ENCODE measurements at places on chromosomes 4 and X.

- DNase-seq = no peak
These were observed 220.3 kb downstream of the OR13H1 start for GRCh38 chrX:131764216-131764615.

DNA sequence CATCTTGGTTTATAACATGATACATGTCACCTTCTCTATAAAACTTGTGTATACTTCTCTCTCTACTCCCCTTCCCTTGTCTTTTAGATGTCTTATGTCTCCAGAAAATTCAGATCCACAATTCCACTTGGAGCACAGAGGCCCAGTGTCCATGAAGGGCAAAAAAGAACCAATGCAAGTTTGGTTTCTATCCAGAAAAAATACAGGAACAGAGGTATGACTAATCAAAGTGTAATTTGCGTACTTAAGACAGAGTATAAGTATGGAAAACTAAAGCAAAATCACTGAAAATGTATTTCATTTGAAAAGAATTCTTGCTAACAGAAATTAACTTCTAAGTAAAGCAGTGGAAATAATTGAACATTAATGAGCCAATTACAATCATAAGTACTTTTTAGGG is 46.2 kb downstream of the GUCY1B1 start:
- no peak for DNase-seq

DNA sequence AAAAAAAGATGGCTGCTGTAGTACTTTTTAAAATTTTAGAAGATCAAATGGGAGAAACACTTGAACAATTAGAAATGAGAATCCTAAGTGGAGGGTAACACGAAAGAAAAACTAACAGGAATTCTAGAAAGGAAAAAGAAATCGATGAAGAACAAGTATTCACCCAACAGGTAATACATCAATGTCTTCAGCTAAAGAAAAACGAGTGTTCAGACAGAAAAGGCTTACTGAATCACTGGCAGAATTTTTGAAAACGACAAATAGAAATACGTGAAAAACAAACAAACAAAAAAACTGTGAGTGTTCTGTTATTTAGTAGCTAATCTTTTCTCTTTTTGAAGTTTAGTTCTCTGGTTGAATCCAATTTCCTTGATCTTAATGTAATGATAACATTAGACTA is 1.8 kb downstream of the MAD2L1 start:
- no peak for DNase-seq

GRCh38 chrX:105269386-105269785 is 48.9 kb upstream of the TEX13A start:
- DNase-seq = no peak

DNA sequence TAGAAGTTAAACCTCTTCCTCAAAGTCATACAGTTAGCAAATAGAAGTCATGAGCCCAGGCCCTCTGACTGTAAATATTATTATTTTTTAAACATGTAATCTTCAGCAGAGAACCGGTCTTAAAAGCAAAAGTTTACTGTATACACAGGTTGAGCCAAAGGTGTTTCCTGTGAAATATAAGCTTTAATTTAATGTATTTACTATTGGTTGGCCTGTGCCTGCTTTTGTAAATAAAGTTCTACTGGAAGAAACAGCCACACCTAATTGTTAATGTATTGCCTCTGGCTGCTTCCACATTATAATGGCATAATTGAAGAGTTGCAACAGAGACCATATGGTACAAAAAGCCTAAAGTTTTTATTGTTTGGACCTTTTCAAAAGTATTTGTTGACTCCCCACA is 61.0 kb upstream of the PRDM8 start:
- no peak for DNase-seq

DNA sequence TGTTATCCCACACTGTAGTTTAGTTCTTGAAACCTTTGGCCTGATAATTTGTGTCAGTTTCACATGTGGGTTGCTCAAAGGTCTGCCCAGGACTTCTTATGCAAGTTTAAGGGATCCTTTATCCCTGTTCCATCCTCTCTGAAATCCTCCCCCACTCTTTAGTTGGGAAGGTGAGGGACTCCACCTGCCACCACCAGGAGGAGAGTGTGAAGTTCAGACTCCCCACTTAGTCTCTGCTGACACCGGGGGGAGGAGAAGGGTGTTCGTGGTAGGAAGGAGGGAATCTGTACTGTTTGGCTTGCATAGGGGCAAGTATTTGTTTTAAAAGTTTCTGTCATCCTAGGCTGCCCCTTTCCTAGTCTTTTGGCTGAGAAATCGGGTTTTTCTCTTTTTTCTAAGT is 211.8 kb downstream of the PPP4R3C start:
- DNase-seq = no peak

DNA sequence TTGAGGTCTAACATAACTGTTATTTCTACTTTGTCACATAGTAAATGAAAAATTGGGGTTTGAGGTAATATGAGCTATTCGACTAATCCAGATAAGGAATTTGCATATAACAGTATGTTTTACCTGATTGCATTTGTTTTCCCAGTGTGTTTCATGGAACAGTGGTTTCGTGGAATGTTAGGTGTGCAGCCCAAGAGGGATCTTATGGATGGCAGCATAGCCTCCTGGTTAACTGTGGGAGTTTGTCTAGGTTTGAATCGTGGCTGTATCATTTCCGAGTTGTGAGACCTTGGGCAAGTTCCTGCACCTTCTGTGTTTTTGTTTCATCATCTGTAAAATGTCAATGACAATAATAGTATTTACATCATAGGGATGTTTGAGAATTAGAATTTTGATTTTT is 7.9 kb downstream of the BMPR1B start:
- no peak for DNase-seq

GRCh38 chr4:174554231-174554728 is 32.0 kb upstream of the HPGD start:
- DNase-seq = no peak

DNA sequence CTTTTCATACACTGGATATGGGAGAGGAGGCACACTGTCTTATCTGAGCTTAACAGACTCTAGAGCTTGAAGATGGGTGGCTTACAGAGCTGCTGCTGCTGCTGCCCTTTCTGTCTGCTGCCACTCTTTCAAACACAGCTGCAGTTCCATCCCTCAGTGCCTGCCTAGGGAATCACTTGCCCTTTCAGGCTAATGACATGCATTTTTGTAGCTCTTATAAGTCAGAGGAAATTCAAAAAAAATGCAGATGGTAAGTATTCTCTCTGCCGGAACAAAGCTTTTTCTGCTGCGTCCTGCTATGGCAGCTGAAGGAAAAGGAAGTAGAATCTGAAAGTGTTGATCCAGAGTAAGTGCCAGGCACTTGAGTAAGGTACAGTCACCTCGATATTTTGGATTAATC is 460.4 kb upstream of the DIAPH2 start:
- no peak for DNase-seq

GRCh38 chr4:106629268-106629625 is 260.7 kb upstream of the GIMD1 start:
- DNase-seq = no peak

GRCh38 chrX:13716905-13717304 is 17.5 kb downstream of the TRAPPC2 start:
- no peak for DNase-seq

GRCh38 chr4:79178760-79179159 is 147.1 kb downstream of the NAA11 start:
- DNase-seq = no peak

GRCh38 chr4:132642016-132642817 is 506.9 kb upstream of the PCDH10 start:
- no peak for DNase-seq

- DNase-seq = no peak
These were observed 43.9 kb downstream of the RASSF6 start for GRCh38 chr4:73576381-73576780.

DNA sequence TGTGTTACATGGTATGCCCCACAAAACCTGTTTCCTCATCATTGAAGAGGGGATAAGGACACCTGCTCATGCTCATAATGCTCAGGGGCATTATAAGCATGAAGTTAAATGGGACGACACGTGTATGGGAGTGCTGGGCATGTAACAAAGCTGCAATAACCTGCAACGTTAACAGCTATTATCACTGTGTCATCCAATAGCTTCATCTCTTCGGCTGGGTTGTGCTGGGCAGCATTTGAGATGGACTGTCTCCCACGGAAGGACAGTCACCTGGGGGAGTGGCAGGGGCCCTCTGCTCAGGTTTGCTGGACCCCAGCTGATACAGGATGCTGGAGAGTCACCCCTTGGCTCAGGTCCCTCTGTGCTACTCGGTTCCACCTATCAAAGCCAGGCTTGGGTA is 94.5 kb downstream of the NSUN7 start:
- DNase-seq = no peak

DNA sequence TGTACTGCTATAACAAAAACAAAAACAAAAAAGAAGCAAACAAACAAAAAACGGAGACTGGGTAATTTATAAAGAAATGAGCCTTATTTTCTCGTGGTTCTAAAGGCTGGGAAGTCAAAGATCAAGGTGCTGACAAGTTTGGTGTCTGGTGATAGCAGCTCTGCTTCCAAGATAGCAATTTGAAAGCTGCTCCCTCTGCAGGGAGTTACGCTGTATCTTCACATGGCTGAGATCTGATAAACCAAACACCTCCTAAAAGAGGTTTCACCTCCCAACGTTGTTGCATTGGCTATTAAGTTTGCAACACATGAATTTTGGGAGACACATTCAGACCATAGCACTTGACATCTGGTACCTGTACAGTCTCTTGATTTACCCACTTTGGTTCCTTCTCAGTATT is 854.2 kb downstream of the CENPC start:
- DNase-seq = no peak

GRCh38 chr4:183843248-183843671 is 61.8 kb upstream of the STOX2 start:
- DNase-seq = no peak

DNA sequence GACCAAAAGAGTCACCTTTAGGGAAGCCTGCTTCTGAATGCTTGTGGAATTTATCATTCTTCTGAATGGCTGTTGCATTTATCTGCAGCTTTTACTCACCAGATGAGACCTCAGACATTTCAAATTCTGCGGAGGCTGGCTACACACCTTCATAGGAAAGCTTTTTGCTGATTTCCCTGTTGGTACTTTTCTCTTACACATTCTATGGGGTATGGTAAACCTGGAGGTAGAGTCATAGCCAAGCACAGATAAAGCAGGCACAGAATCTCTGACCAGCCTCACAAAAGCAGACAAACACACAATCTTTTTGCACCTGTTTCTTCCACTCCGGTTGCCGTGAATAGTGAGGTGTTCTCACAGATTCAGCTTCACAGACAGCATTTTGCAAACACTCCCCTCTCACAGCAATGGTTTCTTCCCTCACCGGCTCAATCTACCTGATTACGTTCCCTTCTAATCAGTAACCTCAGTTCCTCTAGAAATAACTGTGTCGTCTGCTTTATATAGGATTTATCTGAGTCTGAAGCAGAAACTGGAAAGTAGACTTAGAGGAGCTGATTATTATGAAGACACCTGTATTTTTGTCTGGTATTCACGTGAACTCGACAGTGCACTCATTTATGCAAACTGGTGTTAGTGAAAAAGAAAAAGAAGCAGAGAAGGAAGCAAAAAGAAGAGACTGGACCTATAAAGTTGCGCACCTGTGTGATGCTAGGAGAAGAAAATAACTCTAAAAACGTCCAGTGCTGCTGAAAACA is 83.1 kb downstream of the DMD start:
- no peak for DNase-seq

- no peak for DNase-seq
These were observed 33.0 kb downstream of the PRKX start for GRCh38 chrX:3680459-3680858.

DNA sequence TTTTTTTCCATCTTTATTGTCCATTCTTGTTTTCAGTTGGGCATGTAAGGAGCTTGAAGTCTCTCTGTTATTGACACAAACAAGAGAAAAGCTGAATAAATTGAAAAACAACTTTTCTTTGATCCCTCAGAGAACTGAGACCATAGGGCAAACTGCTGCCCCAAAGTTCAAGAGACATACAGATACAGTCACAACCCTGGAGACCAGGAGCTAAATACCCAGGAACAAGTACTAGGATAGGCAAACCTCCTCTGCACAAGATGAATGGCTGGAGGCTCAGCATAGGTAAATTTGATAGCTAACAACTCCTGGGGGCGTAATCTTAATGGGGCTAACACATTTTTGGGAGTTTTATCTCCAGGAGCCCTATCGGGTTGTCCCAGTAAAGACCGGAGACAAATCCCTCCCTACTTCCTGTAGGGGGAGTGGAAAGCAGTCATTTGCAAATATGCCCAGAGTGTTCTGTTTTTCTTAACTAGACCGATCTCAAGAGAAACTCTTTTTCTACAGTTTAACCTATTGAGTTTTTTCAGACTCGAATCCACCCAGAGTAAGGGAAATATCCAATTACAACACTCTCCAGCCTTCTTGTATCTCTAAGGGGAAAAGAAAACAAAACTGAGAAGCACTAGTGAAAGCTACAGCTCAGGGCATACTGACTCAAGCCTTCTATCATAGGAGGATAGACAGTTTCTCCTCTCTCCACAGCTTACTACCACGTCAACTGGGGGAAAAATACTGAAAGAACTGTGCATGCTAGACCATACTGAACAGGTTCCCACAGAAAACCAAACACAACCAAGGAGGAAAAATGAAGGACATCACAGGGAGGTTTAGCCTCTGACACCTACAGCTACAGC is 23.1 kb downstream of the MAGEA8 start:
- DNase-seq = no peak
